Pericardium fibroblast (primary cell): ENCODE measurements at places on chromosomes 16 and 17. TPM values are rescaled to one million over a fixed set of nuclear protein-coding genes. Genes with fewer than 3 reads are reported as not detected.

The TPSB2 gene
- total RNA-seq, result not detected in 2 replicates

The CCL23 gene
- not detected in 2 replicates for total RNA-seq

The TRPV2 gene
- 3.2 and 7.7 TPM in 2 replicates for total RNA-seq

The KLHL36 gene
- total RNA-seq, result 36.0 and 38.9 TPM in 2 replicates

The PYDC1 gene
- not detected in 2 replicates for total RNA-seq
